ENCODE measurements at places on chromosomes 6 and 20. TPM values are rescaled to one million over a fixed set of nuclear protein-coding genes. Genes with fewer than 3 reads are reported as not detected.

Gene L3MBTL1
- 9.9 TPM for total RNA-seq

Gene SULF2
- 158 TPM for total RNA-seq

Gene TMEM30A
- total RNA-seq: 32.3 TPM

Gene DACT2
- total RNA-seq: not detected

Gene C6orf163
- not detected for total RNA-seq

Gene CCN5
- not detected for total RNA-seq

Gene HDGFL1
- total RNA-seq: not detected

Gene ASIP
- not detected for total RNA-seq

Gene HM13
- 107 TPM for total RNA-seq

Gene SLC22A23
- total RNA-seq: 7.5 TPM

Gene EPPIN
- total RNA-seq: not detected

Gene COL12A1
- total RNA-seq: not detected

Gene FAM184A
- not detected for total RNA-seq

Gene HSPA12B
- not detected for total RNA-seq

Gene GJA10
- total RNA-seq: not detected

Gene CDSN
- total RNA-seq: 0.08 TPM

Gene HLA-DQA2
- total RNA-seq: not detected

Gene SIRPA
- 0.13 TPM for total RNA-seq

Gene MICB
- 0.66 TPM for total RNA-seq

Gene HFE
- total RNA-seq: 8.7 TPM

Gene KCNQ5
- total RNA-seq: not detected

Gene NANP
- 6.2 TPM for total RNA-seq

Gene FOXF2
- not detected for total RNA-seq

Gene LSM14B
- 76.1 TPM for total RNA-seq

Gene NMBR
- total RNA-seq: not detected

Gene HLA-DRB5
- total RNA-seq: not detected

Gene DOK5
- total RNA-seq: not detected

Gene MBOAT1
- 1.0 TPM for total RNA-seq

Gene MUC21
- not detected for total RNA-seq

Gene CALHM5
- 0.08 TPM for total RNA-seq

Gene RTEL1
- total RNA-seq: 55.1 TPM

Gene TREM1
- total RNA-seq: not detected

Gene CST4
- not detected for total RNA-seq

Gene BACH2
- not detected for total RNA-seq

Gene OPRM1
- total RNA-seq: not detected

Gene HLA-DMB
- total RNA-seq: 2.1 TPM

Gene SYNGAP1
- total RNA-seq: 3.3 TPM

Gene PPARD
- 13.7 TPM for total RNA-seq

Measured in HT-29 (cell line).